ENCODE measurements at places on chromosomes 7 and 10.

- DNase-seq, result no peak
Measured at GRCh38 chr10:130169136-130169859, 33.1 kb downstream of the GLRX3 start.

DNA sequence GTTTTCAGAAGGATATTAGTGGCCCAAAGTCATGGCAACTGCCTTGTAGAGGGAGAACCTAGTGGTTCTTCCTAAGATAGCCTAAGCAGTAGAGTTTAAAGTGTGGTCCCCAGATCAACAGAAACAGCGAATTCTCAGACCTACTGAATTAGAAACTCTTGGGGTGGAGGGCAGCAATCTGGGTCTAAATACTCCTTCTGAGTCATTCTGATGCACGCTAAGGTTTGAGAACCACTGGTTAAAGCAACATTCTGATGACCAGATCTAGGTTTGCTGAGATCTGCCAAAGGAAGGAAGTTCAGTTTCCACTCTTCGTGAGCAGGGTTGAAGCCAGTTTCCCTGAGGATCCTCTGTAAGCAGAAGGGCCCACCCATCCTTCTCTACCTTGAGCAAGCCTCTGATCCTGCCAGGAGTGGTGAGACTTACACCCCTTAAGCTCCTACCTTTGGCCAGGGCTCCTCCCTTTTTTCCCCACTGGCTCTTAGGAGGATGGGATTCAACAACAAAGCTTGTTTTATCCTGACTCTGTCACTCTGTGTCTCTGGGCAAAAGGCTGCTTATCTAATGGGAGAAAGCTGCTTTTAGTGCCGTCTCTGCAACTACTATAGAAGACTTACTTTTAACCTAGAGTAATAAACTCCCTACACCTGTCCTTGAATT is 26.8 kb upstream of the TRUB1 start:
- DNase-seq, result no peak

- DNase-seq, result no peak
Measured at GRCh38 chr10:119517235-119518141, 25.0 kb downstream of the RGS10 start.

DNA sequence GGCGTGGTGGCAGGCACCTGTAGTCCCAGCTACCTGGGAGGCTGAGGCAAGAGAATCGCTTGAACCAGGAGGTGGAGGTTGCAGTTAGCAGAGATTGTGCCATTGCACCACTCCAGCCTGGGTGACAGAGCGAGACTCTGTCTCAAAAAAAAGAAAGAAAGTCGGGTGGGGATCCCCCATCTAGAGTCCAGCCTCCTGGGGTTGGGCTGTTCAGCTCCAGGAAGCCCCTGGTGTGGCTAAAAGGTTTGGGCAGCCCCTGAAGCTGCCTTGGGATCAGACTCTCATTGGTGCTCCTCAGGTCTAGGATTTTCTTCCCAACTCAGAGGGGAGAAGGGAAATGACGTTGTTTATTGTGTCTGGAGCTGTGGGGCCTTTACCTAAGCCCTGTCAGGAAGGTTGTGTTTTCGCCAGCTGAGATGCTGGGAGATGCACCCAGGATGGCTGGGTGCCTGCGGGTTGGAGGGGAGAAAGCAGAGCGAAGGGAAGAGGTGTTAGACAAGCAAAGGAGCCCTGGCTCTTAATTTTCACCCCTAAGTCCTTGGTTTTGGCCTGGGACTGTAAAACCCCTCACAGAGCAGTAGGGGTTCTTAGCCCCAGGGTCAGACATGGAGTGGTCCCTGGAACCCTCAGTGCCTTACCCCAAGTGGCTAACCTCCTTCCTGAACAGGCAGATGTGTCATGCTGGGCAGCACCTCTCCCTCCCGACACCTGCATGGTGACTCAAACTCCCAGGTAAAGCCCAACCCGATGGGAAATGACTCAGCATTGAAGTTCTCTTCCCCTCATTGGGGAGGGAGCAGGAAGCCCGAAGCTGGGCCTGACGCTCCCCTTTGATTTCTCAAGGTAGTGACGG is 21.1 kb downstream of the PLAU start:
- peak; percentile 74 for DNase-seq

GRCh38 chr7:84002348-84002747 is 192.2 kb downstream of the SEMA3A start:
- DNase-seq, result no peak

DNA sequence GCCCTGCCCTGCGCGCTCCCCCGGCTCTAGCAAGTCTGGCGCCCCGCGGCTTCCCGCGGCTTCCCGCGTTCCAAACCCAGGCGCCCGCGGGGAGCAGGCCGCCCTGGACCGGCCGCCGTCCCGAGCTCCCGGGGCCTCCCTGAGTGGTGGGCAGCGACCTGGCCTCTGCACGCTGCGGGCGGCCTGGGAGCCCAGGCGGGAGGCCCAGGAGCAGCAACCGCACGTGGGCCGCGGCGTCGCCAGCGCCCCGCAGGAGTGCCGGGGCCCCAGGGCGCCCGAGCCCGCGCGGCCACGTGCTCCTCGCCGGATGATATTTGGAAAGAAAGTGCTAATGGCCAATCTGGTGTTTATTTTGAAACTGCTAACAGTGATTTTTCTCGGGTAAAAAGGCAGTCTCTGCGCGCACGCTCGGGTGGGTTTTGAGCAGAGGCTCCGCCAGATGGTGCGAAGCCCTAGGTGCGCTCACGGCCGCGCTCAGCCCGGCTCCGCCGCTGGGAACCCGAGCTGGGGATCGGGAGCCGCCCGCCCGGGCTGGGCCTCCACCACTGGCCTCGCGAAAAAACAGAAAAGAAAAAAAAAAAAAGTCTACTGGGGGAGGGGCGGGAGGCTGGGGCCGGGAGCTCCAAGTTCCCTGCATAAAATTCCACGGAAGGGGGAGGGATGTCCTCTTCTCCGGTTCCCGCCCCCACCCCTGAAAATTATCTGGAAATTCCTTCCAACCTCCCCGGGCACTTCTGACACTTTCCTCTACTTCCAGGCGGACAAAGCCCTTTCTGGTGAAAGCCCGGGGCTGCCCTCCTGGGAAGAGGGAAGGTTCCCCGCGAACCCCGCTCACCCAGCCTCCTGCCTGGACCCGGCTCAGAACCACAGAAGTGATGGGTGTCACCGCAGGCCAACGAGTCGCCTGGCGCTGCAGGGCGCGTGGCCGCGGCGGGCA is 4.3 kb downstream of the EBF3 start:
- DNase-seq, result peak; percentile 84

DNA sequence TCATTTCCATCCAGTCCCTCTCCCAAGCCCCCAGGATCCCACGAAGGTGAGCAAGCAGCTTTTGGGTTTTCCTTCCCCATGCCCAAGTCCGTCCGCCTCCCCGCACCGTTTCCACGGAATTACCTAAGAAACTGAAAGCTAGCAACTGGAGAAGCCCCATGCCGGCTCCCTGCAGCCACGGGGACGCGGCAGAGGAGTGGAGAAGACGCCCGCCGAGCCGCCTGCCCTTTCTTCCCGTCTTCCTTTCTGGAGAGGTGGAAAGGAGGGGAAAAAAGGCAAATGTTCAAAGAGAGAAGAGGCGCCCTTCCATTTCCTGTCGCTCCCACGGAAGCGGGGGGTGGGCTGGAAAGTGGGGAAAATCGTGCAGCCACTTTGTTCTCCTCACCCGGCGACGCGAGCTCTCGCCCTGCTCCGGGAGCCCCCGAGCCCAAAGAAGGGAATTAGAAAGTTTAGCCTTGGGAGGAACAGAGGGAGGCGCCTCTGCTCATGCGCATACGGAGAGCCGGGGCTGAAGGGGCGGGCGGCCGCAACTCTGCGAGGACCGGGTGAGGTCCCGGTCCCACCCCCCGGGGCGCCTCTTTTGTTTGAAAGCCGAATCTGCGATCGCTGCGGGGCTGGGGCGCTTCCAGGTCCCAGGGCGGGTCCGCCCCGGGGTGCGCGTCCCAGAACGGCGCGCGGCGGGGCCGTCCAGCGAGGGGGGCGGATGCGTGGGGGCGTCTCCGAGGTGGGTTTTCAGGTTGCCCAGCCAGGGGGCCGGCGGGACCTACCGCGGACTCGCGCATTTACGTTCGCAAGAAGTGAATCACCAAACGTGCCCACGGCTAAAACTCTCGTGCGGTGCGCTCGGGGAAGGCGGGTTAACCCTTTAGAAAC is at the start of gene LAMB1:
Gene LAMB1, minus strand, starts transcription at position 436 of the 873 bp plus-strand sequence. Its CDS starts 276 bp downstream, at position 160.
- peak; percentile 94 for DNase-seq

GRCh38 chr7:157282141-157282801 is 54.5 kb upstream of the DNAJB6 start:
- peak; percentile 84 for DNase-seq

GRCh38 chr7:112160771-112161150 is 45.4 kb downstream of the DOCK4 start:
- no peak for DNase-seq

- no peak for DNase-seq
Measured at GRCh38 chr10:107717046-107717445, 552.5 kb upstream of the SORCS1 start.

- no peak for DNase-seq
Measured at GRCh38 chr10:49174926-49175500, 13.2 kb downstream of the TMEM273 start.

DNA sequence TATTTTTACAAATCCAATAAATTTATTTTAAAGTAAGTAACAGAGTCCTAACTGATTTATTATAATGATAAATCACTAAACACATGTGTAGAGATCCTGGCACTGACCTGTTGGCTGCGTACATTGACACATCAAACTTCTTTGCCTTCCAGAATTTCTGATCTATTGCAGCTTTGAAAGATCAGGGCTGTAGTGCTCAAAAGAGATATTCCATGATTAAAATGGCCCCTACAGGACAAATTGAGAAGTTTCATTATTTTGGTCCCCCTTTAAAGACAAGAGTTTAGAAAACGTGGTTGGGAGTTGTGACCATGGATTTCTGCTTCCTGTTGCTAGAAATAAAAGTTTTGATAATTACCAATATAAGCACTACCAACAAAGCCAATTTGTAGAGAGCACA is 87.7 kb upstream of the PDK4 start:
- DNase-seq, result no peak

- no peak for DNase-seq
Measured at GRCh38 chr7:74063646-74064045, 20.0 kb upstream of the LIMK1 start.

DNA sequence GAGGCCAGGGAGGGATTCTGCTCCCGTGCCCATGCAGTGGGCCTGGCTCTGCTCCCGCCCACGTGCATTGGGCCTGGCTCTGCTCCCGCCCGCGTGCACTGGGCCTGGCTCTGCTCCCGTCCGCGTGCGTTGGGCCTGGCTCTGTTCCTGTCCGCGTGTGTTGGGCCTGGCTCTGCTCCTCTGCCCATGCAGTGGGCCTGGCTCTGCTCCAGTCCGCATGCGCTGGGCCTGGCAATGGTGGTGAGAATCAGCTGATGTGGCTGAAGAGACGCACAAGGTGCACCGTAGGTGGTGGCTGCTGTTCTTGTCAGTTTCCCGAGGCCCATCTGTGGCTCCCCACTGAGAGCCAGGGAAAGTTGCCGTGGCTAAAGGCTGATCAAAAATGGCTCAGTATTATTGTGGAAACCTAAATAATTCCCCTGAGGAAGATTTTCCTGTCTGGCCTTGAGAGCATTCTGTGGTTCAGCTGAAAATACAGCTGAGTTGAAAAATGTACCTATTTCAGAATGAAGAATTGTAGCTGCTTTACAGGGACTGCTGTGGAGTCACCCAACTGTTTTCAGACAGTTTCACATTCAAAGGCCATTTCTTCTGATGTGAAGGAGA is 572.4 kb downstream of the GLRX3 start:
- no peak for DNase-seq

- DNase-seq, result no peak
Measured at GRCh38 chr10:6274484-6274883, 71.8 kb downstream of the PFKFB3 start.

DNA sequence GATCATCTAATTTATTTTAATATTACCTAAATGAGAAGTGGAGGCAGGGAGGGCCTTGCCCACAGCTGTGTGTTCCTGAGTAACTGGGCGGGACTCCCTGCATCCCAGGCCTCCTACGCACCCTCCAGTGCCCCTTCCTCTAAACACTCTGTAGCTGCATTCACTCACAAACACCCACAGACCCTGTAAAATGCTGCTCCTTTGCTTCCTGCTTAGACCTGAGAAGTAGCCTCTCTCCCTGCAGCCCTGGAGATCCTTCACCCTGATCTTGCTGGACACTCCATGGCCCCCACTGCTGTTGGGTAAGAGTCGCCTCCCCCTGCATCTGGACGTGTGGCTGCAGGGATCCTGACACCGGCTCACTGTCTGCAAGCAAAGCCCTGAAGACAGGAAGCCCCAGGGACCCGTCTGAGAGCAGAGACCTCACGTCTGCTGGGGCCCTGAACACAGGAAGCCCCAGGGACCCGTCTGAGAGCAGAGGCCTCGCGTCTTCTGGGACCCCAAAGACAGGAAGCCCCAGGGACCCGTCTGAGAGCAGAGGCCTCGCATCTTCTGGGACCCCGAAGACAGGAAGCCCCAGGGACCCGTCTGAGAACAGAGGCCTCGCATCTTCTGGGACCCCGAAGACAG is 589.8 kb downstream of the DNAJB6 start:
- DNase-seq, result no peak

- DNase-seq, result no peak
Measured at GRCh38 chr10:102555781-102556328, 52.1 kb downstream of the SUFU start.

DNA sequence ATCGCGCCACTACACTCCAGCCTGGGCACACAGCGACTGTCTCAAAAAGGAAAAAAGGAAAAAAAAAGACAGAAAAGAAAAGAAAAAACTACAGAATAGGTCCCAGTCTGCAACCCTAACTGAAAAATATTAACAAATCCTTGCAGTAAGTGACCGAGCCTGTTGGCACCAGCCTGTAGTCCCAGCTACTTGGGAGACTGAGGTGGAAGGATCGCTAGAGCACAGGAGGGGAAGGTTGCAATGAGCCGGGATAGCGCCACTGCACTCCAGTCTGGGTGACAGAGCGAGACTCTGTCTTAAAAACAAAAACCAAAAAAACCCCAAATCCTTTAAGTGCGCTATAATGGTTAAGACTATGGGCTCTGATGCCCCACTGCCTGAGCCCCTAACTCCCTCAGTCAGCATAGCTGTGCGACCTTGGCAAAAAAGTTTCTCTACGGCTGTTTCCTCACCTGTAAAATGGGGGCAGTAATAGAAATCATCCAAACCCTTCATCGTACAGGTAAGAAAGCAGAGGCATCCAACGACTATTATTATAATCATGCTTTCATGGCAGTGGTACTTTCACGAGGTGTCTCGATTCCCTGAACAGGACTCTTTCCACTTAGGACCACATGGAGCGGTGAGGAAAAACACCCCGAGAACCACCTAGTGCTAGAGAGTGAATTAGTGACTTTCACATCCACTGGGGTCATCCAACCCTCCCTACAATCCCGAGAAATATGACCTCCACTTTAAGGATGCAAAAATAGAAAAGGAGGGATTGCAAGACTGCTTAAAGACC is 755 bp downstream of the TOMM7 start:
- no peak for DNase-seq

DNA sequence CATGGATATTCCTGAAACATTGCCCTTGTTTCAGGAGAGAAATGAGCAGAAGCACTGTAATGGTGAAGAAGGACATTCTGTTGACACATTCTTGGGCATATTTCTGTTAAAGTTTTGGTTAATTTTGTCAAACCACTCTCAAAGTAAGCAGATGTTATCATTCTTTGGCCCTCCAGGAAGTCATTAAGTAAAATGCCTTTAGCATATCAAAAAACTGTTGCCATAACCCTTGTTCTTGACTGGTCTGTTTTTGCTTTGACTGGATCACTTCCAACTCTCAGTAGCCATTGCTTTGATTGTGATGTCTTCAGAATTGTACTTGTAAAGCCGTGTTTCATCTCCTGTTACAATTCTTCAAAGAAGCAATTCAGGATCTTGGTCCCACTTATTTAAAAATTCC is 404.3 kb upstream of the LRRTM3 start:
- no peak for DNase-seq

- DNase-seq, result no peak
Measured at GRCh38 chr7:47186316-47186715, 395.6 kb downstream of the TNS3 start.

GRCh38 chr7:90222811-90223725 is 11.5 kb downstream of the STEAP2 start:
- no peak for DNase-seq
